ENCODE measurements at places on chromosomes 3 and 15.

DNA sequence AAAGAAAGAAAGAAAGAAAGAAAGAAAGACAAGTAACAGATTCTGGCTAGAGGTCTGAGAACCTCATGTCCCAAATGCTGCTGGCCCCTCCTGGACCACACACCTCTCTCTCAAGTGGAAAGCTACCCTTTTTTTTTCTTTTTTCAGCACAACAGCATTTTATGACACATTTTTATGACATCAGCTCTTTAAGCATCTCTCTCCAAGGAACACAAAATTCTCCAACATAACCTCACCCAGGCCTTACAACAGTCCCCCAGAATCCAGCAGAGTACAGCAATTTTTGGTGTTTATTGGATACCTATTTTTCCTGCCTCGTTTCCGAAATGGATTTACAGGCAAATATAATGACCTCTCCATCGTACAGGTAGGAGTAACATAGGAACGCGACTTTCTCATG lies 11.2 kb upstream of the NTRK3 start:
- DNase-seq, result no peak

DNA sequence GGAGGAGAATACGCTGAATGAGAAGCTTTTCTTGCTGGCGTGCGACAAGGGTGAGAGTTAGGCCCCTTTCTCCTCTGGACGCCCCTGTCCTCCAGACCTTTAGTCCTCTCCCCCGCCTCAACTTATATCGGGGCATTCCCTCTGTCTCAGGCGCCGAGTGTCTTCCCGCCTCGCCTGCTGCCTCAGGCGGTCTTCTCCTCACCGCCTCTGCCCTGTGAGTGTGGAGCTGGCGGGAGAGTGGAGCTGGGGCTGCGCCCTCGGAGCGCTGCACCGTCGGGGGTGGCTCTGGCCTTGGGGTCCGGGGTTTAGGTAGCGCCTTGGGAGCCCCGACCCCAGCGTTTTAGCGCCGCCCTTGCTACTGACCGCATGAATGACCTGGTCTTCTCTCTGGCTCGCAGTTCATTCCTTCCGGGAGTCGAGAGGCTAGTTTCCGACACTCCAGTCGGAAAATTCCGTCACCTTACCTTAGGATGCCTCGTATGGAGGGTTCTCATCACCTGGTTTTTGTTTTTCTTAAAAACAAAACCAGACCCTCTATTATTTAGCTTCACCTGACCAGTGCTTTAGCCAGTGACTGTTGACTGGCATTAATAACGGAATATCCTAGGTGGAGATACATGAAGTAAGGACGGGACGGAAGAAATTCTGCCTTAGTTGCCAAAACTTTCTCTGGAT lies 985 bp downstream of the TRPC1 start:
- DNase-seq, result no peak

GRCh38 chr3:192275741-192276355 lies 451.5 kb downstream of the FGF12 start:
- DNase-seq, result no peak

GRCh38 chr3:39548282-39548681 lies 80.8 kb downstream of the MOBP start:
- no peak for DNase-seq

GRCh38 chr3:181288145-181288544 lies 298.6 kb upstream of the DNAJC19 start:
- no peak for DNase-seq

DNA sequence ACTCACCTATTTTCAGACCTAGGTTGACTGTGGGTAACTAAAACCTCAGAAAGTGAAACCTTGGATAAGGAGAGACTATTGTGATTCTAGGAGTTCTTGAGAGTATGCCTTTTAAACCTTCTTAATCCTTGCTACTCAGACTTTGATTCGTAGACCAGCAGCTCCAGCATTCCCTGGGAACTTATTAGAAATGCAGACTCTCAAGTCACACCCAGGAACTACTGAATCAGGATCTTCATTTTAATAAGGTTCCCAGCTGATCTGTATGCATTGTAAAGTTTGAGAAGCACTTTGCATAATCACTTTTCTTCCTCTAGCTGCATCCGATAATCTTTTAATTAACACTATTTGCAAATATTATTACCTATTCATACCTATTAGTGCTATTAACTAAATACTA lies 480.3 kb upstream of the KCNMB2 start:
- no peak for DNase-seq

DNA sequence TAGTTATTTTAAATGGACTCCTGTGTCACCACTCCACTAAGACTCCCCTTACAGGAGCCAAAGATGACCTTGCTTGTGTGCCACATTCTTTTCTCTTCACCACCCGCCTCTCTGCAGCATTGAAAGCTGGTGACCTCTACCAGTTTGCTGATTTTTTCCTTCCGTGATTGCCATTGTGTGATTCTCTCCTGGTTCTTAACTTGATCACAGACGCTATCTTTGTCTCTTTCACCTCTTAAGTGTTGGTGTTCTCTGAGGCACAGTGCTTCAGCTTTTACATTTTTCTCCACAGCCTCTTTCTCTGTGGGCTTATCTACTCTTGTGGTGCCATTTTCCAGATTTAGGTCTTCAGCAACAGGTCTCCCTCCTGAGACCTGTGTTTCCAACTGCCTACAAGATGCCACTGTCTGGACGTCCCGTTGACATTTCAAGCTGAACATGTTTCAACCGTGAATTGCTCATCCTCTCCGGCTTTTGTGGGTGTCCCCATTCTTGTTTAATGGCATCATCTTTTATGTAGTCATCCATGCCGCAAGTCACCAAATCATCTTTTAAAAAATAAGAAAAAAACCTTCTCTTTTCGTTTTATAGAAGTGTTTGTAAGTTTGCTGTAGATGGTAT lies 26.5 kb downstream of the IQGAP1 start:
- DNase-seq, result no peak

DNA sequence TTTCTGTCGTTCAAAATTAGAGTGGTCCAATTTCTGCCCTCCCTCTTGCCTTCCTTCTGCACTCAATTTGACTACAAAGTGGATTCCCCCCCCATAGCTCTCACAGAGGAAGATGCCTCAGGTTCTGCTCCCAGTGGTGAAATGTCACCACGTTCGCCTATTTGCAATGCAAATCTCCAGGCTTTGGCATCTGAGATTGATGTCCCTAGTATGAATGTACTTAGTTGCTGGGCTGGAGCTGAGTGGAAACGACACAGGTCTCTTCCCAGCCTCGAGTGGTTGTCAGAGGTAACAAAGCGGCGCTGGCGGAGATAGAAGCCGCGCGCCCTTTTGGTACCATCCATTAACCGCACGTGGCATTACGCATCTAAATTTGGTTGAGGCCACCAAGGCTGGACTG lies 860.1 kb downstream of the MCTP2 start:
- DNase-seq, result no peak

- DNase-seq, result no peak
Observed at GRCh38 chr15:69755551-69756310, 303.1 kb downstream of the RPLP1 start.

GRCh38 chr3:127608362-127608718 lies 10.1 kb downstream of the MCM2 start:
- DNase-seq, result no peak

DNA sequence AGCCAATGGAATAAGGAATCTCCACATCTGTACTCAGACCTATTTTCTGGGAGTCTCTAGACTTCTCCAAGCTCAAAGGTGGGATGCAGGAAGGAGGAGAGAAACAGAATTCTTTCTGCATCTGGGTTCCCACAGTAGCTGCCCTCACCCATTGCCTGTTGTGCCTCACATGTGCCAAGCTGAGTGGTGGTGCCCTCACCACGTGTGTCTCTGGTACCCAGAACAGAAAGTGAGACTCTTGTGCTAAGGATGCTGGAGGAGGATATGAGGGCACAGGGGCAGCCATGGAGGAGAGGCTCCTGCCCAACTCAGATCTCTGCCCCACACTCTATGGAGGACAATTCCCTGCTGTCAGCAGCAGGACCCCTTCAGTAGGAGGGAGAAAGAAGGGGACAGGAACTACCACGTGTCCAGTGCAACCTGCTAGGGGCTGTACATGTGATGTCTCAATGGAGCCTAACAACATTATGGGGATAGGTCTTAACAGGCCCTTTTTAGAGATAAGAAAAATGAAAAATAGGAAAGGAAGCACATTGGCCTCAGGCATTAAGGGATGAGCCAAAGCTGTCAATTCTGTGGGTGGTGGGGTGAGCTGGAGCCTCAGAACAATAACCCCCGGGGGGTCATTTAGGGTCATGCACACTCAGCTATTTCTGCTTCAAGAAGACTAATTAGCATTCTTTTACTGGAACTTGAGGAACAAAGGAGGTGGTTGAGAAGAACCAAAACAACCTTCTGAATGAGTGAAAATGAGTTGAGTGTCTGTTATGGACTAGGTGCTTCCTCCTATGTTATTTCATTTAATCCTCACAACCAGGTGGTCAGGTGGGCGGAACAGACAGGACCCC lies 16.3 kb upstream of the NOX5 start:
- no peak for DNase-seq

GRCh38 chr3:97430601-97431000 lies 334.0 kb upstream of the ARL6 start:
- no peak for DNase-seq

DNA sequence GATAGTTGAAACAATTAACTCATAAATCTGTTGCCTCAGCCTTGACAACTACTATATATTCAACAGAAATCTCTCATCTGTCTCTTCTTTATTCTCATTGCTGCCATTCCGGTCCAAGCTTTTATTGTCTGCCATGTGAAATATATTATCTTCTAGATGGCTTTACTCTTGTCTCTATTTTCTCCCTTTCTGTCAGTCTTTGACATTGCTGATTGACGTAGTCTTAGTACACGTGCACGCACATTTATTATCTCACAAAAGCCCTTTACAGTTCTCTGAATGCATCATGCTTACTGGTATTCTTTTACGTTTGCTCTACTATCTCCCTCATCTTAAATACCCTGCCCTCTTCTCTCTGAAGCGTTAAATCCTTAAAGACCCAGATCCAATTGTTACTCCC lies 5.6 kb downstream of the PDIA3 start:
- DNase-seq, result no peak

- DNase-seq, result no peak
Observed at GRCh38 chr3:170477395-170477794, 58.7 kb downstream of the CLDN11 start.
